ENCODE measurements at places on chromosomes 13 and 19. TPM values are rescaled to one million over a fixed set of nuclear protein-coding genes. Genes with fewer than 3 reads are reported as not detected.

Gene SYCN
- polyA plus RNA-seq = not detected

Gene EEF1AKMT1
- polyA plus RNA-seq = 9.7 TPM

Gene MYBPC2
- not detected for polyA plus RNA-seq

Gene PSG7
- 0.13 TPM for polyA plus RNA-seq

Gene ZNF536
- 0.27 TPM for polyA plus RNA-seq

Gene GPATCH1
- 10.9 TPM for polyA plus RNA-seq

Gene LPAR2
- polyA plus RNA-seq = 7.9 TPM

Gene PLD3
- 120 TPM for polyA plus RNA-seq

Gene KIR3DL2
- polyA plus RNA-seq = 0.32 TPM

Gene ETV2
- polyA plus RNA-seq = 1.9 TPM

Gene OR7A5
- not detected for polyA plus RNA-seq

Gene NXNL1
- 0.11 TPM for polyA plus RNA-seq

Gene ZNF793
- 9.0 TPM for polyA plus RNA-seq

Gene GGN
- 0.28 TPM for polyA plus RNA-seq

Gene ZBTB32
- not detected for polyA plus RNA-seq

Gene CGB2
- polyA plus RNA-seq = not detected

Gene ZNF681
- polyA plus RNA-seq = 1.6 TPM

Gene RXFP2
- polyA plus RNA-seq = not detected

Gene LILRB4
- 0.82 TPM for polyA plus RNA-seq

Gene PTPRH
- polyA plus RNA-seq = 0.45 TPM

Gene CEACAM21
- 3.0 TPM for polyA plus RNA-seq

Gene ZSCAN1
- 0.38 TPM for polyA plus RNA-seq
